Left kidney (tissue), 8 donors: ENCODE measurements at places on chromosomes 1 and 21. TPM values are rescaled to one million over a fixed set of nuclear protein-coding genes. Genes with fewer than 3 reads are reported as not detected.

DNA sequence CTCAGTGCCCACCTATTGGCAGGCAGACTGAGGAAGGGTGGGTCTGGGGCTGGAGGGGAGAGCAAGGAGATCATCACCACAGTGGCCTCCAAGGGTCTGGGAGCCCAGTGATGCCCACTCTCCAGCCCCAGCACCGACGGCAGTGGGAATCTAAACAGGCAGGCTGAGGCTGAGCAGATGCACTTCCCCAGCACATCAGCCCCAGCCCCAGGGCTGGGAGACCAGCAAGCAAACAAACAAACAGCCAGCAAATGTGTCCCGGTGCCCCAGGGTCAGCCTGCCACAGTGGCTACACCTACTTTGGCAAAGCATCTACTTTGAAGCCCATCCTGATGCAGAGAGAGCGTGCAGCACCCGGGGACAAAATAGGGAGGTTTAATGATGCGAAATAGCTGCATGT lies 216.3 kb upstream of the ZC3H12A start:
- no peak for DNase-seq

GRCh38 chr1:160907976-160908375 lies 23.0 kb upstream of the ITLN1 start:
- no peak for DNase-seq

DNA sequence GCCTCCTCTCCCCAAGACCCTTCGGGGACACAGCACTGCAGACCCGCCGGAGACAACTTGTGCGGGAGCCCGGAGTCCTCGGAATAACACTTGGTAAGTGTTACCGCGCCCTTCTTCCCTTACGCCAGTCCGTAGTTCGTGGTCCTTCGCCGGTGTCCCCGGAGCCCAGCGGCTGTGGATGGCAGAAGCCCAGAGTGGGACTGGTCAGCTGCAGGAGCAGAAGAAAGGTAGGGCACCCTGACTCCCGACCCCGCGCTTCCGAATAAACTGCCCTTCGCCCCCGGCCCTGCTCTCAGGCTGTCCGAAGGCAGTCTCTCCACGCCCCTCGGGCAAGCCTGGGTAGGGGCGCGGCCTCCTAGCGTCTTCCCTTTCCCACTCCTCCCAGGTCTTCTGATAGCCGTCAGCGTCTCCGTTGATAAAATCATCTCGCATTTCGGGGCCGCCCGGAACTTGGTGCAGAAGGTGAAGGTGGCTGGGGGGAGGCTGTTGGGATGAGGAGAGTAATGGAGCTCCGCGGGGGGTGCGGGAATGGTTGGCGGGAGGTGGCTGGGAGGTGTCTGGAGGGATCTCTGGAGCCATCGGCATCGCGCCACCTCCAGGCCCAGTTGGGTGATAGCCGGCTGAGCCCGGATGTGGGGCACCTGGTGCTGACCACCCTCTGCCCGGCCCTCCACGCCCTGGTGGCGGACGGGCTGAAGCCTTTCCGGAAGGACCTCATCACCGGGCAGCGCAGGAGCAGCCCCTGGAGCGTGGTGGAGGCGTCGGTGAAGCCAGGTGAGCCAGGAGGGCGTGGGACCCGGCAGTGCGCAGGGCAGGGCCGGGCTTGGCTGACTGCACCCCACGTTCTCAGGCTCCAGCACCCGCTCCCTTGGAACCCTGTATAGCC lies 4.3 kb downstream of the RUSC1 start:
- peak; percentile 47 for DNase-seq

DNA sequence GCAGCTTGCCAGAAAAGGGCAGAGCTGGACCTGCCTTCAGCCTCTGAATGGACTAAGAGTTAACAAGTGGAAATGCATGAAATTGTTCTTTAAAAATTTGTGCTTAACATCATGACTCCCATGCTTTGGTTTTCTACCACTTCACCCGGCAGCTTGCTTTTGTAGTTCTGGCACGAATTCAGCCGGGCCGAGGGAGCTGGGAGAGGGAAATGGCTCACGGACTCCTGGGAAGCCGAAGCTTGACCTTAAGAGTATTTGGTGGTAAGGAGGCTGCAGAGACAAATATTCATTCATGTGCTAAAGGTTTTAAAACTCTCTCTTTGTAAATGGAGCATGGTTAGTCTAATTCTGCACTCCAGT lies 17.2 kb upstream of the GFI1 start:
- DNase-seq: no peak

DNA sequence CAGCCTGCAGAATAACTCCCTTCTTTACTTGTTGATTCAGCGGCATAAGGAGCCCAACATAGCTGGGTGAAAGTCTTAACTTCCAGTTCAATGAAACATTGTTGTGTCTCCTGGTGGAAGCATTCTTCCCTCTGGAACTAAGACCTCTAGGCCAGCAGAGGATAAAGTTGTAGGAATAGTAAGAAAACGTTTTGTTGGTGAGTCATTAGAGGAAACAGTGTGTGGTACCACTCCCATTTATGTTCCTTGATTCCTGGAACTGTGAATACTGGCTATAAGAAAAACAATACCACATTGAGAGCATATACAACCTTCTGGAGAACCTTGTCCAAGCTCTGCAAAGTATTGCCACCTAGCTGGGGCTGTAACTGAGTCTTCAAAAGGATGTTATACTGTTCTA lies 737.4 kb upstream of the ZP4 start:
- DNase-seq: no peak

GRCh38 chr1:1091344-1092148 lies 17.4 kb upstream of the RNF223 start:
- DNase-seq: no peak

DNA sequence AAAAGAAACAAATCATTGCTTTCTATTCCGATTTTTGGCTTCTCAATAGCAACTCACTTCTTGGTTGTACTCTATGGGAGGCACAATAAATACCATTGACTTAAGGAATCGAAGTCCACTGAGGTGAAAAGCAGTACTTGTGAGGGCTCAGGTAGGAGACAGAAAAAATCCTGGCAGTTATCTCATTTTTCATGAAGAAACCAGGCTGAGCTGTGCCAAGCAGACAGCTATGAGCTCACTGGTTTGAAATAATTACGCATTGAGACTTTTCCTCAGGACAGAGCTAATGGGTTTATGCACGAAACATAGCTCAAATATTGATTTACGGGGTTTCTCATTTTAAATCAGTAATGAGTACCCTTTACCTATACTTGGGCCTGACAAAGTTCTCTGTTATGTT lies 18.5 kb downstream of the COLGALT2 start:
- no peak for DNase-seq

DNA sequence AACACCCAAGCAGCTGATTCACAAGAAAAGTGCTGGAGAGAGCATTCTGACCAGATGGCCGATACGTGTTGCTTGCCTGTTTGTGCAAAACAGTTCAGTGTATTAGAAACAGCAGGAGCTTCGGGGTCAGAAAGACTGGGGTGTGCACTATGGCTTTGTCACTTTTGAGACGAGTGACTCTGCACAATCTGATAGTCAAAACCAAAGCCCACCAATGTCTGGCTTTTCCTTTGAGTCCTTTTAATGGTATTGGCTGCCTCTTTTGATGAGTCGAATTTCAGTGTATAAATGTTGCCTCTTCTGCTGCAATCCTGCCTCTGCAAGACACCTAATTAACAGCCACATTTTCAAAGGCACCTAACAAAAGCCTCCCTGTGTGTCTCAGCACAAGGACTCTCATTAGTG lies 444.6 kb downstream of the AJAP1 start:
- DNase-seq: no peak

- no peak for DNase-seq
Measured at GRCh38 chr21:39845571-39846130, 21.6 kb upstream of the PCP4 start.

DNA sequence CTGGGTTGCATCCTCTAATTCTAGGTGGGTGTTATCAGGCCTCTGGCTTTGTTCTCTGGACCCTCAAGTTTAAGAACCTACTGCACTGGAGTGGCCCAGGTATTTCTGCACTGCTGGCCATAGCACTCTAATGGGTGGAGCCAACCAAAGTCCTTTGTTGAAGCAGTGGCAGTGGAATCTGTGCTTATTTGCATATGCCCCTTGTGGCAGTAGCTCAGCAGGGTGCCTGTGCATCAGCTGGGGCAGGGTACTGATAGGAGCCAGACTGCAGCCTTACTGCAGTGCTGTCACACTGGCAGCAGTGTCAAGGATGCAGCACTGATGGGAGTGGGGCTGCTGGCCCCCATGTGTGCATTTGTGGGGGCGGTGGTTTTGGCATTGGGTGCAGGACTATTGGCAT lies 660.6 kb downstream of the LRRIQ3 start:
- DNase-seq: no peak

DNA sequence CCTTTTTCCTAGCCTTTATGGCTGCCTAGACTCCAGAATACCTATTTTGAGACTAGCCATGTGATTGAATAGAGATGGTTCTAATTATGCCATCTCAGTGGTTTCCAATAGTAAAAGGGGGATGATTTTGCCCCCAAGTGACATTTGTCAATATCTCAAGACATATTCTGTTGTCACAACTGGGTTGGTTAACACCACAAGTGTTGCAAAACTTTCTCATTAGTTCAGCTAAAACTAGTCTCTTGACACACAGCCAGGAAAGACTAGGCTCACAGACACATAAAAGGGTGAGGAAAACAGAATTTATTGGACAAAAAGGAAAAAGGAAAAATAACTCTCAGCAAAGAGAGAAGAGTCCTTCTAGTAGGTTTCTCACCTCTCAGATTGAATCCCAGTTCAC lies 39.9 kb upstream of the GBP5 start:
- no peak for DNase-seq

DNA sequence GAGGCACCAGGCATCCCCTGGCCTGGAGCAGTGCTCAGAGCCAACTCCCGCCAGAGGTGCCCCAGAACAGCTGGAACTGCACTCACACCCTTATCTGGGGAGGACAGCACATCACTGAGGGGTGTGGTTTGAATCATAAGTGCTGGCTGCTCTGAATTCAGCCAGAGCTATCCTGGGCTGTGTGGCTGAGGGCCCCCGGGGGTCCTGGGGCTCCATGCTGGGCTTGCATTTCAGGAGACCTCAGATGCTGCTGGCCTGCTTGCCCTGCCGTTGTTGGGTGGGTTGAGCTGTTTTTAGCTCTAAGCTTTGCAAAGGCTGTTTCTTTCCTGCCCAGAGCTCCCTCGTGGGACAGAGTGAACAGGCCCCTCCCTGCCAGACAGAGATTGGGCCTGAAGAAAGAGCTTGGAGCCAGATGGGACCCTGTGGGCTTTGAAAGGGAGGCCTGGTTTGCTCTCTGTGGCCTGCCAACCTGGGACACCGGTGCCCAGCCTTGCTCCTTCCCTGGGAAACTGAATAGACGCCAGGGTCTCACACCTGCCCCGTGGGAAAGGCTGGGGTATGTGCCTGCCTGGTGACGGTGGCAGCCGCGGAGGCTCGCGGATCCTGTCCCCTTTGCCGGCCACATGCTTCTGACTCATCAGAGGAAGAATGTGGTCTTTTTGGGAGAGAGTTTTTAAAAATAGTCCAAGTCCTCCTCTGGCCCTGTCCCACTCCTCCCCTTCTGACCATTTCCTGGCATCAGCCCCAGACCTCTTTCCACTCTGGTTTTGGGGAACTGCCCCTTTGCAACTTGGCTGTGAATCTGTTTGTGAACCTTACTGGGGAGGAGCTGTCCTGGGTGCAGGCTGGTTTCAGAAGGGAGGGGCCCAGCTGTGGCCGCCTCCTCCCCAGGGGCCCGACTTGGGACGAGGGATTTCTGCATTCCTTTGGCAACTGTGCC lies 30.0 kb downstream of the ARHGEF10L start:
- DNase-seq: no peak

DNA sequence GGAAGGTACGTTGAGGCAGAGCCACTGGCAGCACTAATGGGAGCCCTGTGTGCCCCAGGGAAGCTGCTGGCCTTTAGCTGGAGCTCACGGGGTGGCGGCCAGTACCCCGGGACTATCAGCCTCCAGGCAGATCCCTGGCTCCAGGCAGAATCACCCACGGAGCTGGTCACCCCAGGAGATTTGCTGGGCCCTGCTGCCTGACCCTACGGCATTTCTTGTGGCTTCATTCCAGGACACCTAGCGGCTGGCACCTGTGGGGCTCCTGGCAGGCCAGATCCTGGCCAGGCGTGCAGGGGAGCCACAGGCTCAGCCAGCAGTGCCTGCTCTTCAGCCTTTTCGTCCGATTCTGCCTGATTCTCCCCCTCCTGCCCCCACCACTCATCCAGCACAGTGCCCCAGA lies 7.1 kb downstream of the PADI1 start:
- DNase-seq: no peak

GRCh38 chr1:39491146-39491921 lies at the start of gene BMP8A:
TSS of gene BMP8A (plus strand) at chr1:39491636. CDS start at chr1:39491992, 356 bp downstream.
- no peak for DNase-seq

DNA sequence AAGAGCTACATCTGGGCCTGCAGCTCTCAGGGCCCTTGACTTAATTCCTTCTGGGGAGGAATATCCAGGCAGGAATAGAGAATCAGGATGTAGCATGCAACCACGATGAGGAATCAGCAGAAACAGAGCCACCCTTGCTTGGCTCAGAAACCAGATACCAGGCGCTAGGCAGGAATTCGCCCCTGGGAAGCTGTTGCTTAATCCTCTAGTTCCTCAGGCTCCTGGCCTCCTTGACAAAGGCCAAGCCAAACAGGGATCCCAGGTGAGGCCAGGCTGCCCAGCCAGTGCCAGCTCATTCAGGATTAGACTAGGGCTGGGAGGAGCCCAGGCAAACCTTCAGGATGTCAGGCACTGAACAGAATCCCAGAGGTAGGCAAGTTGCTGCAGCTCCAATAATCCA lies 48.2 kb upstream of the IRF2BP2 start:
- no peak for DNase-seq

DNA sequence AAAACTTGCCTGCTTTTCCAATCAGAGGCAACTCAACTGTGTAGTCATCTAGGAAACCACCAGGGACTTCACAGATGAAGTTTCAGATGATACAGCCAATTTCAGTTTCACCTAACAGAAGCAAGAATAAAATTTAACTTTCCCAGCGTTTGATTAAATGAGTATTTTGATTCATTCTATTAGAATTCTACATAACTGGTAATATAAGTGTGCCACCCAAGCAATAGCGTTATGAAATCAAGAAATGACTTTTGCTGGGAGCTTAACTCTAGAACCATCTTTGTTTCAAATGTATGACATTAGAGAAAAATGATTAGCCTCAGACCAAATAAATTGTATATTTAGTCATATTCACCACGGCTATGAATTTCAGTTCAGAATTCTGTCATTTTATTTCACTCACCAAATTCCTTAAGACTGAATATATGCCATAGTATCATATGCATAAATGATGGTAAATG lies 239.3 kb downstream of the NRIP1 start:
- no peak for DNase-seq

GRCh38 chr1:39381839-39382238 lies 109.6 kb upstream of the BMP8A start:
- no peak for DNase-seq

DNA sequence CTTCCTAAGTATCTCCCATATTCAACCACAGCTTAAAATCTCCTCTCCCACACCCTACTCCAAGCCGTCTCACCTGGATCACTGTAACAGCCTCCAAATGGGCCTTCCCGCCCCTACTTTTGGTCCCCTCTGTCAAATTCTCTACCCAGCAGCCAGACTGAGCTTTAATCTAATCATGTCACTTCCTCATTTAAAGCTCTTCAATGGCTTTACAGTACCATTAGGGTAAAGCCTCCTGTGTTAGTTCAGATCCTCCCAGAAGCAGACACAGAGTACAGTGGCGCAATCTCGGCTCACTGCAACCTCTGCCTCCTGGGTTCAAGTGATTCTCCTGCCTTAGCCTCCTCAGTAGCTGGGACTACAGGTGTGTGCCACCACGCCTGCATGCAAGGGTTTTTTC lies 46.8 kb upstream of the PSEN2 start:
- no peak for DNase-seq

TFAP2E gene
- 0.98 TPM for polyA plus RNA-seq

ACTL8 gene
- polyA plus RNA-seq: not detected

C1QB gene
- polyA plus RNA-seq: 5.3 TPM

KCNJ10 gene
- polyA plus RNA-seq: 22.2 TPM

LCE2A gene
- polyA plus RNA-seq: not detected

HRNR gene
- polyA plus RNA-seq: 1.0 TPM

FYB2 gene
- polyA plus RNA-seq: 0.90 TPM

RUNX3 gene
- polyA plus RNA-seq: 0.27 TPM
